ENCODE measurements at places on chromosomes 5 and 9.

DNA sequence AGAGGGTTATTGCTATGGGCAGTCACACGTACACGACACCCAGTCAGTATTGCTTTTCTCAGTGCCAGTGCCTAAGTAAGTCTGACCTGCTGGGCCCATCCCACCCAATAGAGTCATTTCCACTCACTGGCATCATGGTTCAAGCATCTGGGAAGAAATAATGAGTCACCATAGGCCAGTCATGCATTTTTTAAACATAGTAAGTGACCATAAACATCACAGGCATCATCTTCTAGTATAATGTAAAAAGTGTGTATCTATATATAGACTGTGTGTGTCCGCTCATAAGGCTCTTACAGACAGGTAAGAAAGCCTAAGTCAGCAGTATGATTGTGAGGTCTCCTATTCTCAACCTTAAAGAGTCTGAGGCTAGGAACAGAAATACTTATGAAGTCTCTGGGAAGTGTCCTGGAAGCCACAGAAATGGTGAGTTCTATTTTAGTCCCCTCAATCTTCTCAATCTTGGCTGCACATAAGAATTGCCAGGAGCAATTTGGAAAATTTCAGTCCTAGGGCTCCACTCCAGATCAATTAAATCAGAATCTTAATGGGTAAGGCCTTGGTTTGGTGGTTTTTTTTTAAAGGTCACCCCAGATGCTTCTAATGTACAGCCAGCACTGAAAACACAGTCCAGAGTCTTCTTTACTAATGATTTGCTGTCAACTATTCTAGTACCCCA lies 65.2 kb downstream of the ZNF366 start:
- no peak for DNase-seq

- no peak for DNase-seq
Observed at GRCh38 chr5:9670371-9670770, 40.2 kb upstream of the TAS2R1 start.

GRCh38 chr9:134571326-134571931 lies 70.2 kb upstream of the COL5A1 start:
- no peak for DNase-seq

DNA sequence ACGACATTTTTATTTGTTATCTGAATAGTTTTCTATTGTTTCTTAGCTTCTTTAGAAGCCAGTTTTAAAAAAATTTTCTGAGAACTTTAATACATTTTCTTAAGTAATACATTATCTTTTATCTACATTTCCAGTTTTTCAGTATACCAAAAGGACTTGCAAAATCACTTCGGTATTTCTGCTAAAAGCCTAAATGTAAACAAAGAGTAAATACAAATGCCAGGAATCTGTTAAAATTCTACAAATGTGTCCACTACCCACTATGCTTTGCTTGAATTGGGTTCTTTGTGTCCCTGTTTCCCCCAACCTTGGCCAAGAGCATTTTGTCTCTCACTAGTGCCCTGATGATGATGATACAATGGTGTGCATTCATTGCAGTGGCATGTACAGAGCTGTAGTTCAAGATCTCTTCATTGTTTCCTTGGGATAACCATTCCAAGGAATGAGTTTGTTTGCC lies 611.2 kb downstream of the NR2F1-AS1 start:
- DNase-seq: no peak

DNA sequence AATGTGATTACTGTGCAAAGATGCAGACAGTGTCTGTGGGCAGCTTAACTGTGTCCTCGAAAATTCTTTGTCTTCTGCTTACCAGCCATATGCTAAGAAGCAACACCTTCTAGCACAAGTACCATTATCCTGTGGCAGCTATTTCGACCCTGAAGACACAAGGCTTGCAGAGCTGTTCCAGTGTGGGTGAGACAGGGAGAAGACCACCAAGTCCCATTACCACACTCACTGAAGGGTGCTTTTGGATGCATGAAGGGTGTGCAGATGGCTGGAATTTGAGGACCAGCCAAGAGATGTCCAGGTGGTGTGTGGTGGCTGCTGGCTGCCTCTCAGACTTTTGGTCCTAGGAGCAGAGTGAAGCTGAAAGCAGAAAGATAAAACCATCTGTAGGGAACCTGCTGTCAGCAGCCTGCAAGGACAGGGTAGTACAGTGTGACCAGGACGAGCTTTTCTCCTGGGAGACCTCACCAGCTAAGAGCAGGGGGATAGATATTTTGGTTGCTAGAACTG lies 161.8 kb downstream of the ICE1 start:
- no peak for DNase-seq

DNA sequence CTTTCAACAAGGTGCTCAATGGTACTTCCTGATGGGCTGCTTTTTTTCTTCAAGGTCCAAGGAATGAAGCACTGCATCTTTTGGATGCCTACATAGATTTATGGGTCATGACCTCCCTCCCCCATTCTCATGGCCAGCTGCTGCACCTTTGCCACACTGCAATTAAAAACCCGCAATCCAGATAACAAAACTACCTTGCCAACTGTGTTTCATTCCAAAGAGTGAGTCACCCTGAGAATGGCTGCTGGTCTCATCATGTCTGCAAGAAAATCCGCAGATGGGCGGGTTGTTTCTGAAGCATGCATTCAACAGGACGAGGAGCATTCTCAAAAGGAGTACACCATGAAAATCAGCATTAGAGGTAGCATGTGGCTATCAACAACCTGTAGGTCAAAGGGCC lies 139.8 kb downstream of the ELAVL2 start:
- no peak for DNase-seq

GRCh38 chr5:120365656-120366446 lies 98.2 kb upstream of the PRR16 start:
- DNase-seq: no peak

- no peak for DNase-seq
Observed at GRCh38 chr9:130147198-130147597, 25.0 kb upstream of the NCS1 start.
